ENCODE measurements at places on chromosomes 3 and 15.
A peak's percentile ranks its signal among the peaks of the same experiment; 100 is the strongest.

- DNase-seq = no peak
Measured at GRCh38 chr3:197068077-197068476, 38.5 kb upstream of the MELTF start.

DNA sequence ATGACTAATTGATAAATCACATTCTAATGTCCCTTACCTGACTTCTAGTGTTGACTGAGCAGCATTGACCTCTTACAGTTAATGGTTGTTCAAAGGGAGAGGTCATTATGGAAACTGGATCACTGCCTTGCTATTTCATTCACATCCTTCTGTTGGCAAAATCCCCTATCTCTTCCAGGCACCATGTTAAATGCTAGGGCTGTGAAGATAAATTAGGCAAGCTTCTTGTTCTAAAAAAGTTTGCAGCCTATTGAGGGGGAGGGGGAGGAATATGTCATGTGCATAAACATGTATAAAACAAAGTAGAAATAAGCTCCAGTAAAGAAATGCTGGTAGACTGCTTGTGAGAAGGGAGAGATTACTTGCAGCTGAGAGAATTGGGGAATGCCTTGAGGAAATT, 84.8 kb upstream of the MLF1 start:
- no peak for DNase-seq

DNA sequence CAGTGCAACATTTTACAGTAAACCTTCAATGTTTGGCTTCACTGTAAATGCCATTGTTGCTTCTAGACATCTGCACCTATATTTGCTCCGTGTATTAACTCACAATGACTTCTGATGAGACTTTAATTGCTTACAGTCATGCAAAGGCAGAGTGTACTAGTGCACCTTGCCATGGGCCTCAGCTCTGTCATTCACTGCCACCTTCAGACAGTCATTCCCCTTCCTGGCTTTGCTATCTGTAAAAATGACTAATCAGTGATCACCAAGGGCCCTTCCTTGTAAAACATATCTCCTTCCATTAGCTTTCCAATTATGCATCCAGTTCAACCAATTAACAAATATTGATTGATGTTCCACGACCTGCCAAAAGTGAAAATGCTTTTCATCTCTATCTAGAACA, 120.3 kb downstream of the ARRDC4 start:
- no peak for DNase-seq

- no peak for DNase-seq
Measured at GRCh38 chr15:53565721-53566120, 193.7 kb downstream of the WDR72 start.

- DNase-seq = no peak
Measured at GRCh38 chr3:127250032-127250431, 37.8 kb downstream of the PRR20G start.

DNA sequence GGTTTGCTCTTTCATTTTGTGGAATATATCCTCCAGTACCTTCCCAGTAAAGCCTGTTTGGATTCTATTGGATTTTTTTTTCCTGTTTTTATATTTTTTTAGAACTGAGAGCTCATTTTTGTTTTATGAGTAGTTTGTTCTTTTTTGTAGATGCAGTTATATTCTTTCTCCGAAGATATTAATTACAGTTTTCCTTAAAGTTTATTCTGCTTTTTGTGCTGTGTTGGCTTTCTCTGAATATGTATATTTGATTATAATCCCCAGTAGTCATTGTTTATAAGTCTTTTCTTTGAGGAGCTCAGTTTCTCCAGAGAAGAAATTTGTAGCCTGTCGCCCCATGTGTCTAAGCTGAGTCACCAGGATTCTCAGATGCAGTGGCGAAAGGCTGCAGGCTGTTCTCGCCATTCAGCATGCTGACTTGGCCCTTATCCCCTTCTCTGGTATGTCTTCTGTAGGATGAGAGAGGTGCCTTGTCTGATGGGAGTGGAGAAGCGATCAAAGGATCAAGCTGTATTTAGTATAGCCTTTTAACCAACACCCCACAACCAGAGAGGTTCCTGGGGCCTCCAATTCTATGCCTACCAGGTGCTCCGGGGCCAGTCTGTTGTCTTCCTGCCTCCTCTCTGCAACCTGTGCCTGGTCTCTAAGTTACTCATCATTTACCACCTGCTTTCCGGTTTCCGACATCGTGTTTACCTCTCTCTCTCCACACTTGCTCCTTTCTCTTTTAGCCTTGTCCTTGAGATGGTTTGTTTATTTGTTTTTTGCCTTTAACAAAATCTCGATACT, 31.7 kb upstream of the MFSD1 start:
- DNase-seq = no peak

GRCh38 chr3:41301548-41301947, 102.2 kb downstream of the CTNNB1 start:
- DNase-seq = no peak

- DNase-seq = no peak
Measured at GRCh38 chr3:110301781-110302180, 769.8 kb upstream of the NECTIN3 start.

DNA sequence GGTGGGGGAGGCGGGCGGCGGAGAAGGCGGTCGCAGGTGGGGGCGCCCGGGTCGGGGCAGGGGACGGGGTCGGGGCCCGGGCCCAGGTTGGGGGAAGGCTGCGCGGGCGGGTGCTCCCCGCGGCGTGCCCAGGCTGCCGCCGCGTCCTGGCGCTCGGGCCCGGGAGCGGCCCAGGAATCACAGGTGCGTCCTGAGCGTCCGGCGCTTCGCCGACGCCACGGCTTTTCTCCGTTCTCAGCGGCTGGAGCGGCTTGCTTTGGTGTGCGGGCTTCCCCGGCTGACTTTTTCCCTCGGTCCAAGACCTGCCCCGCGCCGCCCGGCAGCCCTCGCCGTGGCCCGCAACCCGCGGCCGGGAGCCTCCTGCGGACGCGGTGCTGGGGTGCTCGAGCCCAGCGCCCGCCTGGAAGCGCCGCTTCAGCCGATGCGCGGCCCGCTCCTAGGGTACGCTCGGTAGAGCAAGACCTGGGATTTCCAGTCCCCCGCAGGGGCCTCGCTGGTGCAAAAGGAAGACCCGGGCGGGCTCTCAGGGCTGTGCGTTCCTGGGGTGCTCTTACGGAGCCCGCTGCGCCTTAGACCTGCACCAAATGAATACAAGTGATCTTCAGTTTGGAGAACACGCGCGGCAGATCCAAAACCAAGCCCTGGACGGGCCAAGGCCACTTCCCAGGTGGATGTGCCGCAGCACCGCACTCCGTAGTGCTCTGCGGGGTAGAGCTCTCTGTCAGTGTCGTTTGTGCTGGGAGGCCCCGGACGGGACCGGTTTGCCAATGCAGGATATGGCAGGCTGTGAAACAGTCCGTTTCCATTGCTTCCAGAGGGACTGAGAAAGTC, 639 bp downstream of the NIPA1 start:
- peak; percentile 51 for DNase-seq

- no peak for DNase-seq
Measured at GRCh38 chr15:91916051-91916450, 62.5 kb downstream of the SLCO3A1 start.

GRCh38 chr3:130379274-130379673, 33.8 kb downstream of the COL6A5 start:
- DNase-seq = no peak

GRCh38 chr3:197809356-197810020, 18.4 kb downstream of the LRCH3 start:
- DNase-seq = no peak

GRCh38 chr15:84830036-84830435, 12.9 kb downstream of the ALPK3 start:
- DNase-seq = no peak

GRCh38 chr3:174651951-174652350, 207.2 kb upstream of the NAALADL2 start:
- DNase-seq = no peak

DNA sequence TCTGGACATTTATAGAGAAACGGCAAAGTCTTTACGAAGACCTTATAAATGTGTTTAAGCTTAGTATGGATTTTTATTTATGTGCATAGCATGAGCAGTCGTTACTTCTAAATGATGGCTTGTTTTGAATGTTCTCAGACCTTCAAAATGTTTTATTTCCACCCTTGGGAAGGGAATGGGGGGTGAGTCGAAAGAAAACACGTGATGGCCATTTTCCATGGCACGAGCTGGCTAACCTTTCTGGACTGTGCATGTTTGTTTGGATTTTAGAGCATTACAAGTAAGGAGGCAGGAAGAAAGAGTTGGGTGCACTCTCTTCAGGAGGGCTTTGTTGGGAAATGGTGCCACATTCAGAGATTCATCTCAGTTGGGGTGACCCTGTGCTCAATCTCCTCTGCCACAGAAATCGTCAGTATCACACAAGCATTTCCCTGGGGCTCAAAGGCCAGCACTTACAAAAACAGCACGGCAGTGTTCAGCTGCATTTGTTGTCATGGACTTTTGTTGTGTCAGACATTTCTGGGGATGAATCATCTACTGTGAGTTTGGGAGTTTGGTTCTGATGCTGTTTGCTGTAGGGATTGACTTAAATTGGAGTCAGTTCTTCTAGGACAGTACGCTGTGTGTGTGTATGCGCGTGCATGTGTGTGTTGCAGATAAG, 52.3 kb upstream of the ADAMTS9 start:
- DNase-seq = no peak

DNA sequence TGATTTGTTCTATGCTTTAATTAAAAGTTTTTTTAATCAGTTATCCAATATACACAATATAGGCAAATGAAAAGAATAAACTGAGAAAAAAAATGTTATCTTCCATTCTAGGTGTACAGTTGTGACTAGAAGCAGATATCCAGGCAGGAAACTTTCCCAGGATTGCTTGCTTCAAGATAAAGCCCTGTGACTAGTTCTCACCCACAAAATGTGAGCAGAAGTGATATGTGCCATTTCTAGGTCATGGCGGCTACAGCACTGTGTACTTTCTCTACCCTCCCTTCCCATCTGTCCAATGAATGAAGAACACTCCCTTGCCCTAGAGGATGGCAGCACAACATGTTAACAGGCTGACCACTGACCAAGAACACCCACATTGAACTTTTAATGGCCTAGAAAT, 110.5 kb upstream of the STT3B start:
- DNase-seq = no peak

GRCh38 chr3:71718072-71718471, 7.1 kb downstream of the EIF4E3 start:
- no peak for DNase-seq

GRCh38 chr3:62376454-62376720, 3.0 kb upstream of the FEZF2 start:
- no peak for DNase-seq

DNA sequence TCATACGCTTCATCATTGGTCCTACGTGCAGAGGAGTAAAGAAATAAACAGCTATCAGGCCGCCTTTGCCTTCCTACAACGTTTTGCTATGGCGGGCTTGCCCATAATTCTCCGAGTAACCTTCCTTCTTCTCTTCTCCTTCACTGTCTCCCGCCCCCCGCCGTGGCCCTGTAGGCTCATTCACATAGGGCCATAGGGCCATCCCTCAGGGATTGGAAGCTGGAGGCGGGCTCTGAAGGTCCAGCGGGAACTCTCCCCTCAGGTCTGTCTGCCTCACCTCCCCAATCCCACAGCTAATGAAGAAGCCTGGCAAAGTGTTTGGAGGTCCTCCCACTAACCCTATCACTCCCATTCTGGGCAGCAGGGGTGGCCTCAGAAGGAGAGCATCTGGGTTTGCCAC, 43.6 kb downstream of the SEMA5B start:
- no peak for DNase-seq

GRCh38 chr15:101451266-101451799, 38.2 kb downstream of the PCSK6 start:
- peak; percentile 84 for DNase-seq

DNA sequence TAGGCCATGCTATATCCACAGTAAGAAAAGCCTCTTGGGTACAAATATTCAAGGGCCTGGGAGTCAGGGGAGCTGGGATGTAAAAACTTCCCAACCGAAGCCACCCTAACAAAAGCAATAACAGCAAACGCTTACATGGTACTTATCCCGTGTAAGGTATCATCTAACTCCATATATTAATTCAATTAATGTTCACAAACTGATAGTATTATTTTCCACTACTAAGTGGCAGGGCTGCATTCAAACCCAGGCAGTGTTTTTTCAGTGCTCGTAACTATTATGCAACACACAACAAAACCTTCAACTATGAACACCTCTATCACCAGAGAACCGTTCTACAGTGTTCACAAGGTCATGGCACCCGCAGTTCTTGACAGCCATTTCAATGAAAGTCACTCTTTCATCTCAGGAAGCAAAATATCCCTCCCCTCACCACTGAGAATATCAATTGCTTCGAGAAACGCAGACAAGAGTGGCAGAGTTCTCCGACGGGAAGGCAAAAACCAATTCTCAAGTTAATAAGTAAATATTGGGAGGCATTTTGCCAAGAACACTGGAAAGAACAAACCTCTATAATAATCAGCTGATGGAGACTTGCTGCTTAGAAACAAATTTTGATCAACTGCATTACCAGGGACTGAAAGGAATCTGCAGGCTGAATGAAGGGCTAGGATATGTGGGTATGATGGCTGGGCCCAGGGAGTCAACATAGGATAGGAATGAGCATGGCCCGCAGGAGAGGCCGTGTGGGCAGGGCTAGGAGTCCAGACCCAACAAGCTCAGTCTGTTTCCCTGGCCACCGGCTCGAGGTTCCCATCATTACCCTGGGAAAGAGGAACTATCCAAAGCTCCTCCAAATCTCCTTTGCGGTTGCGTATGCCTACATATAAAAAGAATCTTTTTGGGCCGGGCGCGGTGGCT, 72.3 kb downstream of the XXYLT1 start:
- no peak for DNase-seq

DNA sequence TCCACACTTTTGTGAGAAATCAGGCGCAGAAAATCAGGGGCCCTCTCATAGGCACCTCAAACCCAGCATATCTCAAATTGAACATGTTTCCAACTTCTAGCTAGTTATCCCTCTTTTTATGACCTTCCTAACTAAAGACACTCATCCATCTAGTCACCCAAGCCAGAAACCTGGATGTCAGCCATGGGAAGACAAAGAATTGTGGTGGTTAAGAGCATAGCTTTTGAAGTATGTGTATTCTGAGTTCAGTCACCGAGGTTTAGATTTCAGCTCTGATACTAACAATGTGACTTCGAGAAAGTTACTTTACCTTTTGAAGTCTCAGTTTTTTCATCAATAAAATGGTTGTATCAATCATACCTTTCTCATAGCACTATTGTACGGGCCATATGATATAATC, 495.5 kb downstream of the NLGN1 start:
- no peak for DNase-seq

DNA sequence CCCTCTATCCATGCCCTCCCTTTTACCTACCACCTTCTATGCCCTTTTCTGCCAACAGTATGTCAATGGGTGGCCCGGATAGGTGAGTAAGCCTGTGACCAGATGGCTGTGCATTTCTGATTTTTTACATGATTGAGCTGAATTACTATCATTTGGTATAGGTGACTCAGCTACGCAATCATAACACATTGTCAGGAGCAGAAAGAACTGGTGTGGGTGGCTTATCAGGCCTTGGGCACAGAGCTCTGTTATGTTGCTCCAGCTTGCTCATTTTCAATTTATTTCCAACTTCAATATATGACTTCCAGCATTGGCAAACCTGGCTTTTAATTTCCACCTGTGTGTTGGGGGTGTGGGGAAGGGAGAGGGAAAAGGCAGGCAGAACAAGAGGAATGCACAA, 86.6 kb upstream of the AGBL1 start:
- DNase-seq = no peak

DNA sequence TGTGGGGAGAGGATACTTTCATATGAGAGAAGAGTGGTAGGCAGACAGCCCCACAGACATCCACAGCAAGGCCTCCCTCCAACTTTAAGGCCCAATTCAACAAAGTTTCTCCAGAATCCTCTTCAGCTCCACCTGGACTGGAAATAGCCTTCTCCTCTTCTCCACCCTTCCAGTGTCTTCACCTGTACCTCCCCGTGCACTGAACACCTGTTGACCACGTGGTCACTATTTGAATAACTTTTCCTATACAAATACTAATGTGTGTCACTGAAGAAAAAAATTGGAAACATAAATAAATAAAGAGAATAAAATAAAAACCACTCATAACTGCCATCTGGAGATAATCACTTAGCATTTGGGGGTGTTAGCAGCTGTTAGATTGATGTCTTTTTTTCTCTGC, 52.9 kb downstream of the CCNL1 start:
- DNase-seq = no peak

Measured in NB4 (cell line).